Kidney (tissue), 22 donors: ENCODE measurements at places on chromosomes 5 and 9. TPM values are rescaled to one million over a fixed set of nuclear protein-coding genes. Genes with fewer than 3 reads are reported as not detected.

Gene RNF208
- 7.0 TPM for total RNA-seq

Gene VDAC1
- 148 TPM for total RNA-seq

GRCh38 chr5:77644371-77645157 is 6.1 kb upstream of the OTP start:
- no peak for DNase-seq

- no peak for DNase-seq
Observed at GRCh38 chr5:10975945-10976344, 214.9 kb upstream of the DAP start.

- no peak for DNase-seq
Observed at GRCh38 chr5:111511831-111512374, 432 bp downstream of the STARD4 start.

Gene C5orf52
- total RNA-seq, result not detected

Gene PALM2AKAP2
- total RNA-seq, result 10.6 TPM

Gene GM2A
- total RNA-seq, result 29.8 TPM
